ENCODE measurements at places on chromosomes 5 and 9. TPM values are rescaled to one million over a fixed set of nuclear protein-coding genes. Genes with fewer than 3 reads are reported as not detected.

DNA sequence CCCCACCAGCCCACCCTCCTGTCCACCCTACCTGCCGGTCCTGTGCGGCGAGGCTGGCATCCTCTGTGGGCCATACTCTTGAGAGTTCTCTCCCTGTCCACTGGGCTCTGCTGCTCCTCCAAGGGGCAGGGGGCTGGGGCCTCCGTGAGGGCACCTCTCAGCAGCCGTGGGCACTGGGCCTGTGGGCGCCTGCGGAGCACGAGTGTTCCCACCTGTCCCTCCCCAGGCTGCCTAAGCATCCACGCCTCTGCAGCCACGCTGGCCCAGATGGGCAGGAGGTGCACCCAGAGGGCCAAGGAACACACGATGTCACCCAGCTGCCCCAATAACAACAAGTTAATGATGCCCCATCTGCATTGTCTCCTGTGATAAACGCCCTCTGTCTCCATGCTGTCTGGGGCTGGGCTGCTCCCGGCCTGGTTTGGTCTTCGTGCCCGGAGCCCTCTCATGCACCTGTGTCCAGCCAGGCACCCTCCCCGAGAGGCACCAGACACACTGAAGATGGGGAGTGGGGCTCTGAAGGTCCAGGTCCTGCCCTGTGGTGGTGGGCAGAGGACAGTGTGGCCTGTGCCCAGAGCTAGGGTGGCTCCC, 114.5 kb downstream of the RXRA start:
- no peak overlapping the region for H3K4me3 ChIP-seq
- peaks cover 23% of the 10 kb centered on the region for H3K4me1 ChIP-seq
- no peak for DNase-seq
- H3K27ac ChIP-seq, result no peak overlapping the region

The PNPLA7 gene
- polyA plus RNA-seq, result 0.17 TPM

The GFI1B gene
- polyA plus RNA-seq, result not detected

The ACTBL2 gene
- 2.7 TPM for polyA plus RNA-seq

DNA sequence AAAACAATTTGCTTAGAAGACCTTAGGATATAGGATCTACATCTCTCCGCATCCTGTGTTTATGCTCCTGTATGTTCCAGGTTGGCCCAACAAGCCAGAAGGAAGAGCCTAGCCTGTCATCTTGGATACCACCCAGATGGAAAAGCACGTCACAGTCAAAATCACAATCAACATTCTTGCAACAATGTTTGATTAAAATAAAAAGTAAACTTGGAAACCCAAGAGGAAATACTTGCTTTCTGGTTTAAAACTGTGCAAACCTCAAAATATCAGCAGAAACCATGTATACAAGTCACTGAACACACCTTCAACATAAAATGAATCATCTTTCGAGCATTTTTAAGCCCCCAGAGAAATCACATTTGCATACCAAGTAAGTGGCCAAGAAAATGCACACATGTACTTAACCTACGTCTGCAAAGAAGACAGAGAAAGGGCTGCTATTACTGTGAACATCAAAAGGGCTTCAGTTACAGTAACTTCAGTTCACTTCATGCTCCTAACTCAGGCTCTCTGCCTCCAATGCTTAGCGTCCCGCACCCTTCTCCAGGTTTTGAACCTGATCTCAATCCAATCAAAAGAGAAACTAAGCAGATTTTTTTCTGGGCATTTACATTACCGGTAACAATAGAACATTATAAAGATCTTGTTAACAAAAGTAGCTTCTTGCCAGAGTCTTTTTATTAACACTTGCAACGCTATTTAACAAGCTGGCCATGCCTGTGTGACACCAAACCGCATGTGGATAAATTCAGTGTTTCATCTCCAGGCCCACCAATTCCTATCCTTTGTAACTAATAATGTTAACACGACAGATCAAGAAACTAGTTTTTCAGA, 1.3 kb downstream of the ENC1 start:
- peak overlapping the region; percentile 87 for H3K4me3 ChIP-seq
- H3K4me1 ChIP-seq, result peaks cover 73% of the 10 kb centered on the region
- H3K36me3 ChIP-seq, result peaks cover 17% of the 10 kb centered on the region
- DNase-seq, result no peak
- no peaks in the 10 kb centered on the region for H3K27me3 ChIP-seq
- H3K27ac ChIP-seq, result peak overlapping the region; percentile 82

DNA sequence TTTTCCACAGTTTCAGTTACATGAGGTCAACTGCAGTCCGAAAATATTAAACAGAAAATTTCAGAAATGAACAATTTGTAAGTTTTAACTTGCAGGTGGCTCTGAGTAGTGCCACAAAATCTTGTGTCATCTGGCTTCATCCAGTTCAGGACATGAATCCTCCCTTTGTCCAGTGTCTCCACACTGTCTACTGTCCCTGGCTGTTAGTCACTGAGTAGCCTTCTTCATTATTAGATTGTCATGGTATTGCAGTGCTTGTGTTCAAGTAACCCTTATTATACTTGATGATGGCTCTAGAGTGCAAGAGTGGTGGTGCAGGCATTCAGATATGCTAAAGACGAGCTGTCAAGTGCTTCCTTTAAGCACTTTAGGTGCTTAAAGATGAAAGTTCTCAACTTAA, 65.3 kb downstream of the CFAP95 start:
- H3K4me1 ChIP-seq, result peaks cover 13% of the 10 kb centered on the region
- no peaks in the 10 kb centered on the region for H3K36me3 ChIP-seq
- DNase-seq, result no peak
- no peak overlapping the region for H3K27ac ChIP-seq

DNA sequence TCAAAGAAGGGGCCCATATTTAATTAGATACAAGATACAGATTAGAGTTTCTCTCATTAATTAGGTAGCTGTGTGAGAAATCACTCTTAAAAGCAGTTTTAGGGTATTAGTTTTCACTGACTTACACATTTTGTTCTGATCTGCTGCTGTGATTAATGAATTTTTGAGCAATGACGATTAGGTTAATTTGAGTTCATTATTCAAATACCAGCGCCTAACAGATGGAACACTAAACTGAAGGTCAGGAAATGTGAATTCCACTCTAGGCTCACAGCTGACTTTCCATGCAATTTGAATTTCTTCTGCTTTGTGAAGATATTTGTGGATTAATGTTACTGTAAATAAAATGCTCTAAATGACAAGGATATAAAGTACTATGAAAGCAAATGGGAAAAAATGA, 380.6 kb downstream of the ADGRV1 start:
- no peaks in the 10 kb centered on the region for H3K36me3 ChIP-seq
- peaks cover 25% of the 10 kb centered on the region for H3K4me1 ChIP-seq
- no peak for DNase-seq
- no peaks in the 10 kb centered on the region for H3K27me3 ChIP-seq
- no peak overlapping the region for H3K27ac ChIP-seq
- H3K4me3 ChIP-seq, result peak overlapping the region; percentile 12

DNA sequence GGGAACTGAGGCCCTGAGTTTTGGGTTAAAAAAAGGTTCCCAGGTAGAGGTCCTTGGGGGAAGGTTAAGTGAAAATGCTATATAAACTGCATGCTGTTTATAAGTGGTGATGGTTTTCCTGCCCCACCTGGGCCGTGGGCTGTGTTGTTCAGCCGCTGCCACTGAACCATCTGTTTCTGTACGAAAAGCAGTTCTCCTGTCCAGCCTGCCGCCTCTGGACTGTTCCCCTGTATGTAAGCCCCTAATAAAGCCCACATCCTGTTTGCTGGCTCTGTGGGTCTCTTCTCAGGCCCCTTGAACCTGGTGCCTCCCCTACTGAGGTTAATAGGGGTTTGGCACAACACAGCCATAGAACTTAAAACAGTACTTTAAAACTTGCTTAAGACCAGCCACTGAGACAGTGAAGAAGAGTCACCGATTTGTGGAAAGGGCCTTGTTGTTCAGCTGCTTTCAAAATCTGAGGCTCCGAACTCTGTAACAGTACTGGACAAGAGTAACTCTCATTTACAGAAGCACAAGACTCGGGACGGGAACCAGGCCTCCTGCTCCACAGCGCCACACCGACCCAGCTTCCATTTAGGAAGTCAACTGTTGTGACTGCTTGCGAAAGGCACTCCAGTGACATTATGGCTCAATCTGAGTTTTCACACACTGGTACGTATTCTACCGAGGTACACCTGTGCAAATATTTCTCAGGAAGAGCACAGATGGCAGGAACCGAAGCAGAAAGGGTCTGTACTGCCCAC, 192.5 kb downstream of the CDK5RAP2 start:
- no peaks in the 10 kb centered on the region for H3K27me3 ChIP-seq
- no peak overlapping the region for H3K4me3 ChIP-seq
- no peak for DNase-seq
- no peak overlapping the region for H3K27ac ChIP-seq

- H3K4me1 ChIP-seq, result peaks cover 18% of the 10 kb centered on the region
- no peak for DNase-seq
Measured at GRCh38 chr9:78295731-78296130, 1.2 kb upstream of the PSAT1 start.

The SLC9A3 gene
- 0.85 TPM for polyA plus RNA-seq

GRCh38 chr5:94693043-94693822, 74.8 kb downstream of the SLF1 start:
- DNase-seq, result peak; percentile 70
- peaks cover 3% of the 10 kb centered on the region for H3K36me3 ChIP-seq
- no peak overlapping the region for H3K4me3 ChIP-seq
- peak overlapping the region; percentile 32 for H3K27ac ChIP-seq

DNA sequence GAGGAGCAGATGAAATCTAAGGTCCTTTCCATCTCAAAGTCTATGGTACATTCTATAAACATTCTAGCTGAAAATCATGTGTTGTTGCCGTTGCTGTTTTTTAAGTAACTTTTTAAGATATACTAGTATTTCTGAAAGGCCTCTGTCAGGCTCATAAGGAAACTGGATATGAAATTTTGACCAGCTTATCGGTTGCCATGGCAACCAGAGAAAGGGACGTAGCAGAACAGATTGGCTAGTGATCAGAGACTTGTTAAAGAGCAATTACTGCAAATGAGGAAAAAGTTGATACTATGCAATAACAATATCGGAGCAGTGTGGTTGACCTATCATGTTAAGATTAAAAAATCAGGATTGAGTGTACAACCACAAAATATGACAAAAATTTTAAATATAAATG, 57.0 kb upstream of the RNF180 start:
- no peaks in the 10 kb centered on the region for H3K4me1 ChIP-seq
- no peak overlapping the region for H3K27ac ChIP-seq
- H3K27me3 ChIP-seq, result no peaks in the 10 kb centered on the region
- no peak for DNase-seq
- no peak overlapping the region for H3K4me3 ChIP-seq

GRCh38 chr5:172892713-172893112, 58.7 kb downstream of the ERGIC1 start:
- no peak overlapping the region for H3K4me3 ChIP-seq
- DNase-seq, result no peak
- no peaks in the 10 kb centered on the region for H3K4me1 ChIP-seq
- H3K27me3 ChIP-seq, result no peaks in the 10 kb centered on the region

DNA sequence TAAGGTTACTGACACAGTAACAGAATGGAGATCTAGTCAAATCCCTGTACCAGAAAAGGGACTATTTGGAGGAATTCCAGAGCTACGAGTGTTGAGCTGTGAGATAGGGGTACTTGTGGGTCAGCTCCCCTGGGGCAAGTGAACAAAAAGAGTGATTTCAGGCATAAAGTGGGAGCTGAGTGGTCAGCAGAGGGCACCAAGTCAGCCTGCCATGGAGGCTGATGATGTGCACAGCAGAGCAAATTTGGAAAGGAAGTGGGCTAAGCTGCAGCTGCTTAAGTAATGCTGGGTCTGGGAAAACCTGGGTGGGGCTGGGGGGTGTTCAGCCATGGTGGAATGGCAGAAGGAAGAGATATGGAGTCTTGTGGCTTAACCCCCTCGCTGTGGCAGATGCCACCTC, 327.9 kb downstream of the NTRK2 start:
- no peak for DNase-seq
- peaks cover 18% of the 10 kb centered on the region for H3K4me1 ChIP-seq
- H3K36me3 ChIP-seq, result no peaks in the 10 kb centered on the region
- no peaks in the 10 kb centered on the region for H3K27me3 ChIP-seq

All from keratinocyte (primary cell).